Activated CD4-positive, alpha-beta T cell treated with anti-CD3 and anti-CD28 coated beads, Interleukin-2, amount 10 ng/mL, durations not matched to agents 7 days and 5 days (primary cell): ENCODE measurements at places on chromosomes 5 and 9. TPM values are rescaled to one million over a fixed set of nuclear protein-coding genes. Genes with fewer than 3 reads are reported as not detected.

GRCh38 chr9:20220286-20220685, 402.0 kb downstream of the MLLT3 start:
- H3K4me1 ChIP-seq = peaks cover 32% of the 10 kb centered on the region
- DNase-seq = no peak
- no peak overlapping the region for H3K4me3 ChIP-seq

DNA sequence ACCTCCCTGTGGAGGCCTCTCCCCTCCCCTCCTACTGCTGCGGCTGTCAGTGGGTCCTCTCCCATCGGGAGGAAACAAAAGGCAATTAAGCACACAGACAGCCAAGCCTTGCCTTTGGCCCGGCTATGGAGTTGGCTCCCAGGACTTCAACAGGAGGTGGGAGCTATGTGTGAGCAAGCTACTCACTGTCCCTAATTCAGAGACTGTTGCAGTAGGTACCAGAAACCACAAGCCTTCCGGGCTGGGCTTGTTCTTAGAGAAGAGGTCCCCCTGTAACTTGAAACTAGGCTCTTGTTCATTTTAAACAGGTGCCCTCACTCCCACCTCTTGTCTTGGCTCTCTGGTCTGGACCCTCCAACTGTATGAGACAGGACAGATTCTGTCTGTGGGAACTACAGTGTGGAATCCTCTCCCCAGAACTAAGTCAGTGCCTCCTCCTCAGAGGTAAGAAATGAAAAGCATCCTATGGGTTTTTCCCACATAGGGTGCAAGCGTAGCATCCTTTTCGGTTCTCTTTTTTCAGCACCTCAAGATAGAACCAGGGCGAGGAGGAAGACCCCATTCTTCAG, 561.1 kb downstream of the EBF1 start:
- DNase-seq = no peak
- no peaks in the 10 kb centered on the region for H3K36me3 ChIP-seq
- peaks cover 5% of the 10 kb centered on the region for H3K27me3 ChIP-seq
- H3K27ac ChIP-seq = no peak overlapping the region

GRCh38 chr9:92711844-92712243, 41.9 kb upstream of the IPPK start:
- peak overlapping the region; percentile 93 for H3K27ac ChIP-seq
- DNase-seq = peak; percentile 28
- H3K4me1 ChIP-seq = peaks cover 50% of the 10 kb centered on the region
- H3K27me3 ChIP-seq = no peaks in the 10 kb centered on the region
- H3K4me3 ChIP-seq = peak overlapping the region; percentile 48

DNA sequence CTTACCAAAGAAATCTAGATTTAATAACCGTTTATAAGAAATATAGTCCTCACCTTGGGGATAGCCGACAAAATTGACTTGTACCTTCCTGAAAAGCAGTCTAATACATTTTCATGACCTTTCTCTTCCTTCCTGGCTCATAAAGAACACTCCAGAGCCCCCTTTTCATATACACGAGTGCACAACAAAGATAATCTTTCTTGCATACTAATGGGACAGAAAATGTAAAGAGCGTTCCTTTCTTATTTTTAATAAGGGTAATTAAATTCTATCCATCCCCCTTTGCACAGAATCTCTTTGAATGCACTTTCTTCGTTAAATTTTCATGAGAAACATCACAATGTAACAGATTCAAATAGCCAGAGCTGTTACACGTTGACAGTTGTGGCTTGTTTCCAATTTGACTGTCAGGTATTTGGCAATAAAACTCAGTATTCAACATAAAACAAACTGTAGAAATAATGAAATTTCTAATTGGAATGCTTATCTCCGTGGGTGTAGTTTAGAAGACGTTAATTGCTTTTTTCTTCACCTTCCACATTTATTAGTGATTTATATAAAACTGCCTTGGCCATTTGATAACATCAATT, 732.3 kb upstream of the DMAC1 start:
- H3K27me3 ChIP-seq = no peaks in the 10 kb centered on the region
- no peak overlapping the region for H3K27ac ChIP-seq

DNA sequence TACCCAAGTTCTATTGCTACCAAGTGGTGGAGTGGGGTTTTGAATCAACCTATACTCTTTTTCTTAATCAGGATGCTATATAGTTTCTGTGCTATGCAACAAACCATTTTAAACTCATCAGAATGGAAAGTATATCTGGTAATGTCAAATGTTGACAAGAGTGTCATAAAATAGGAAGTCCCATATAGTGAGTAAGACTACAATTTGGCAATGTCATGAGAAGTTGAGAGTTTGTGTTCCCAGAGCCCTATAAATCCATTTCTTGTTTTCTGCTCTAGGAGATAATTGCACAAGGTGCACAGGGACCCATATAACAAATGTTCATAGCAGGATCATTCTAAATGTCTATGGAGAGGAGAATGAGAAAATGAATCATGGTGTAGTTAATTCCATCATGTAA, 109.8 kb upstream of the TXNDC8 start:
- no peak overlapping the region for H3K27ac ChIP-seq
- no peak for DNase-seq
- H3K36me3 ChIP-seq = no peaks in the 10 kb centered on the region
- H3K4me1 ChIP-seq = no peaks in the 10 kb centered on the region
- H3K4me3 ChIP-seq = no peak overlapping the region
- no peaks in the 10 kb centered on the region for H3K27me3 ChIP-seq

DNA sequence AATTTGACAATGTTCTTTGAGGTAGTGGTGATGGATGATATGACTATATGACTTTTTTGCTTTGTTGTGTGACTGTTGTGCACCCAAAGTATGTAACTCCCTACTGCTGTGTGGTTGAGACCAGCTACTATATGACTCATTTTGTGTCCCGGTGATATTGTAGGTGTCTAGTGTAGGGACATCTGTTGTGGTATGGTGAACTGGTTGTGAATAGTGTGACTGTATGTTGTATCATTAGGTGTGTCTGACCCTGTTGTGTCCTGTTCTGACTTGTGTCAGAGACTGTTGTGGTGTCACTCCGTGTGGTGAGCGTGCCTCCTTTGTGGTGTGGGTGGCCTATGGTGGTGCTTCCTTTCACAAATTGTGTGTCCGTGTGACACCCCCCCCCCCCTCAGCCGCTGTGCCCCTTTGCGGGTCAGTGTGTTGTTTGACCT, 11.2 kb upstream of the CXXC5 start:
- DNase-seq = peak; percentile 51
- H3K27me3 ChIP-seq = no peaks in the 10 kb centered on the region
- peak overlapping the region; percentile 72 for H3K27ac ChIP-seq

The HK3 gene
- total RNA-seq = 0.22 TPM

The RASA1 gene
- total RNA-seq = 19.0 TPM

DNA sequence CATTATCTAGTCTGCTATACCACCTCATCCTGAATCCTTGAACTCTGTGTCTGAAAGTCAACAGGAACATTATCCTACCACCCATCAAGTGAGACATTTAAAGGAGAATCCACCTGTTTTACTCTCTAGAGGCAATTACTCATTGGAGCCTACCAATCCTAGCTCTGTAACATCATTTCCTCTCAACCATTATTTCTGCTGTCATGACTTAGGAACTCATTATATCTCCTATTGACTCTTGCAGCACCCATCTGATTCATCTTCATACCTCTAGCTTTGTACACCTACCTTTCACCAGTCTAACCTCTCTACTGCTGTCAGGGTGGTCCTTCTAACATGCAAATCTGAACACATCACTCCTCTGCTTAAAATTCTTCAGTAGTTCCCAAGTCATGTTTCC, 481.5 kb downstream of the NFIB start:
- no peak overlapping the region for H3K4me3 ChIP-seq
- H3K27me3 ChIP-seq = no peaks in the 10 kb centered on the region
- H3K4me1 ChIP-seq = no peaks in the 10 kb centered on the region
- no peaks in the 10 kb centered on the region for H3K36me3 ChIP-seq
- DNase-seq = no peak
- no peak overlapping the region for H3K27ac ChIP-seq
